CD4-positive, alpha-beta T cell treated with Interleukin-2 at 100 ng/mL for 4 hours (primary cell): ENCODE measurements at places on chromosomes 2 and 18.

GRCh38 chr2:230130668-230131364, 62.1 kb upstream of the SLC16A14 start:
- DNase-seq = no peak

DNA sequence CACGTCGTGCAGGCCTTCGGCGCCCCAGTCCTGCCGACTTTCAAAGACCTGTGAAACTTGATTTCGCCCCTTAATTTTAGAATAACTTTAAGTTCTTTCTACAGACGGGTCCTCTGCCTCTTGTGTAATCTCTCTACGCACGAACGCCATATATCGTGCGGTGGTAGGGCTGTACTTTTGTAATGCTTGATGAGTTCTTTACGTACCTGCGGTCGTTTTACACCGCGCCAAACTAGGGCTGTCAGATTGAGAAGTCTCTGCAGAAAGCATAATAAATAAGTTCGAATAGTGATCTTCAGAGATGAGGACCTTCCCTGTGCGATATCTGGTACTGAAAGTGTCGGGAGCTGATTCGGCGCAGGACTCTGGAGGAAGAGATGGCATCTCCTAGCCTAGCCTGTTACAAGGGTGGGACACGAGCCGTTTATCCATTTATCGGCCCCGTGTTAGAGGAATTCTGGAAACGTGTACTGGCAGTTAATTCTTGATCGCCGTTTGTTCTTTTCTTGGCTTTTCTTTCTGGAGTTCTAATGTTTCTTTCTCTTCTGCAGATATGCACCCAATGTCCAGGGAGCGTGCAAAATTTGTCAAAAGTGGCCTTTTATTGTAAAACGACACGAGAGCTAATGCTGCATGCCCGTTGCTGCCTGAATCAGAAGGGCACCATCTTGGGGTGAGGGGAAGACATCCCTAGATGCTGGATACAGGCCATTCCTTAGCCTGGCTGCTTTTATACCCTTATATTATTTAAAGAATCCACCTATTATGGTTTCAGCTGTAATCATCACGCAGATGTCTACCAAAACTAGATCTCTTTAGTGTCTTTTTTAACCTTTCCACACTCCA, 781 bp upstream of the SLC5A6 start:
- DNase-seq = peak; percentile 40

- no peak for DNase-seq
Observed at GRCh38 chr18:22613788-22614187, 196.1 kb upstream of the CTAGE1 start.

GRCh38 chr18:40987581-40987980, 967.5 kb upstream of the PIK3C3 start:
- no peak for DNase-seq

DNA sequence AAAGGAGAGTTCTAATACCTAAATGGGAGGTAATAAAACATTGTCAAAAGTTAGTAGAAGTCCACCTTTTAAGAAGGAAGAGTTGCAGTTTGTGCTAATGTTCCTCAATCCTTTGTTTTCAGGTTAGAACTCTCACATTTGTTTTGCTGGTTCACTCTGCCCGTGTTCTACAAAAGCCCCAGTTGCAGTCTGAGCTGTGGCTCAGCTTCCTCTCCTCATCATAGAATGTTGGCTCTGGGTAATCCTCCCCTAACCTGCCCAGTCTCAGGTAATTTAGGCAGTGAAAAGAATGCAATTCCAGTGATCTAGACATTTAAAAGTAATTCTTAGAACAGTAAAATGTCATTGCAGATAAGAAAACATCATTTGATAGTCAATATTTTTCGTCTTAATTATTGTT, 1410.4 kb upstream of the ZEB2 start:
- no peak for DNase-seq

DNA sequence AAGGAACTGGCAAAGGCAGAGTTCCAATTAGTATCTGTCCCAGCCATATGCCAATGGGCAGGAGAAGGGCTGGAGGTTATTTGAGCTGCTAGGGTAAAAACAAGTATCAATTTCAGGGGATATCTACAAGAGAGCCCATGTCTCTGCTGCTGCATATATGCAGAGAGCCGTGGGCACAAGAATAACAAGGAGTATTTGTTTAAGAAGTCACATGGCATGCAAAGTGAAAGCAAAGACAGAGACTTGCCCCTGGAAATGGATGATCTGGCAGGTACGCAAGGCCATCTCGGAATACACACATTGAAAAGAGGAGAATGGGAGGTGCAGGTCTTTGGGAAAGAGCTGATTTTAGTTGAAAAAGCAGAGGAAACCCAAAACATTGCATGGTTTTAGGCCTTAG, 170.6 kb downstream of the EVA1A start:
- no peak for DNase-seq

- DNase-seq = no peak
Observed at GRCh38 chr2:169579044-169579443, 5.1 kb upstream of the PPIG start.

DNA sequence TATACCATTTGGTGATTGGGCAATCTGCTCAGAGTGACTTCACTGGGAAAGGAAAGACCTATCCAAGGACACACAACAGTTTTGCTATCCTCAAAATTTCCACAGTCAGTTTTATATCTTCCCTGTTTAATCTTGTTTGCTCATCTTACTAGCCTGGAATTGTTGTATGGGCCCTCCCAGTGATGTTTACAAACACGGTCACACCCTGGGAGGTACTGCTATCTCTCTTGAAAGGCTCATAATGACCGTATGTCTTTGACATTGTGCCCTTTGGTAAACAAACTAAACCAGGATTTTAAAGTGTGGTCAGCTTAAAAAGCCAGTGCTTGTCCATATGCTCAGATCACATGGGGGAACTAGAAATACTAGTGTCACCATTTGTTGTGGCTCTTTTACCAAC, 277.0 kb downstream of the CDH2 start:
- DNase-seq = no peak

GRCh38 chr2:45167920-45168629, 158.8 kb upstream of the SIX2 start:
- DNase-seq = no peak

GRCh38 chr2:158635961-158636601, 159.0 kb upstream of the DAPL1 start:
- DNase-seq = no peak

GRCh38 chr2:69545477-69545932, 98.0 kb downstream of the AAK1 start:
- DNase-seq = no peak

- no peak for DNase-seq
Observed at GRCh38 chr18:72122103-72122502, 422.0 kb downstream of the CBLN2 start.

GRCh38 chr2:2707206-2707991, 376.3 kb upstream of the MYT1L start:
- DNase-seq = no peak

GRCh38 chr18:6428851-6429395, 14.2 kb upstream of the L3MBTL4 start:
- DNase-seq = no peak

DNA sequence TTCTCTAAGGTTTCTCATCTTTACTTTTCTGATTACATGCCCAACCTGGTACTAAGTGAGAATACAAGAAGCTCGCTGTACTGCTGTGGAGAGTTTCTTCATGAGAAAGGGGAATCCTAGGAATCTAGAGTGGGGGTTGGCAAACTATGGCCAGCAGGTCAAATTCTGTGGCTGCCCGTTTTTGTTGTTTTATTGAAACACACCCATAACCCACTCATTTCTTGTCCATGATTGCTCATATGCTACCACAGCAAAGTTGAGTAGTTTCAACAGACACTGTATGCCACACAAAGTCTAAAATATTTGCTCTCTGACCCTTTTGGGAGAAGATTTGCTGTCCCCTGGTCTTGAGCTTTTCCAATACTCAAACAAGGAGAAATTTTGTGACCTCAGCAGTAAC, 58.8 kb downstream of the C2orf74 start:
- no peak for DNase-seq

- DNase-seq = no peak
Observed at GRCh38 chr2:212991120-212991519, 160.3 kb downstream of the IKZF2 start.

DNA sequence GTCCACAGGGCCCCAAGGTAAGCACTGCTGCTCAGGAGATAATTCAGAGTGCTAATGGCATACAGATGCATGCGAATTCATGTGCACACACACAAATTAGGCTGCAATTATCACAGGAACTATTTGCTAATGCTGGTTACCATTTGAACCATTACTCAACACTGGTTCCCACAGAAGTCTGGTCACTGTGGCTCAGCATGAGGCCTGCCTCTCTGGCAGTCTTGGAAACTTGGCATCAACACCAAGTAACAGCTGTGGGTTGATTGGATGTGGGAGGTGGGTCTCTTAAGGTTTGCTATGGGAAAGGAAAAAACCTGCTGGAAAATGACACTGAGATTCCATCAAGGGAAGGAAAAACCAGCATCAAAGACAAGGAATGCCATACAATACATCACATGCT, 105.0 kb downstream of the CELF4 start:
- no peak for DNase-seq

- no peak for DNase-seq
Observed at GRCh38 chr18:10100196-10100595, 186.4 kb downstream of the VAPA start.

DNA sequence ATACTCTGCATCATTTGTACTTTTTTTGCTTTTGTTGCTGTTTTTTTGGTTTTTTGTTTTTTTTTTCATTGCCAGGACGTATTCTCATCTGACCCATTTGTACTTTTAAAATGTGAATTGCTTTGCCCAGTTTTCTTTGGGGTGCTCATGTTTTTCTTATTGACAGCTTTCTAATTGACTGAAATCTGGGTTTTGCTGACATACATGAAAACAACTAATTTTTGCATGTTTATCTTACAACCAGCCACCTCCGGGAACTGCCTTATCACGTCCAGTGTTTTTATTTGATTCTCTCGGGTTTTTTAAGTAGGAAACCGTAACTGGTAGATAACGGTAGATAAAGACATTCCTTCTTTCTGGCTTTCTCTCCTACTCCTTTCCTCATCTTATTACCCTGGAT, 38.6 kb downstream of the SNORC start:
- DNase-seq = no peak

DNA sequence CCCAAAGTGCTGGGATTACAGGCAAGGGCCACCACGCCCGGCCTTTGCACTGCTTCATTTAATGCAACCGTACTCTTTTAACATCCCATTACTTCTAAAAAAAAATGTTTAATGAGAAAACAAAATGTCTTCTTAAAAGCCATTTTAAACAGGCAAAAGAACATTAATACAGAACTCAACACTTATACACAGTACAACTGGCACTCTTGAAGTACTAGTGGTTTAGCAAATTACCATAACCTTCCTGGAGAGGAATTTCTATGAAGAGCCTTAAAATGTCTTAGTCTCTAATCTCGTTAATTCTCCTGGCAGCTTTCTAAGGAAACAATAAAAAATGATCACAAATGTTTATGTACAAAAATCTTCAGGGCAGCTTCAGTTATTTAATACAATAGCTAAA, 5.9 kb downstream of the IWS1 start:
- no peak for DNase-seq

DNA sequence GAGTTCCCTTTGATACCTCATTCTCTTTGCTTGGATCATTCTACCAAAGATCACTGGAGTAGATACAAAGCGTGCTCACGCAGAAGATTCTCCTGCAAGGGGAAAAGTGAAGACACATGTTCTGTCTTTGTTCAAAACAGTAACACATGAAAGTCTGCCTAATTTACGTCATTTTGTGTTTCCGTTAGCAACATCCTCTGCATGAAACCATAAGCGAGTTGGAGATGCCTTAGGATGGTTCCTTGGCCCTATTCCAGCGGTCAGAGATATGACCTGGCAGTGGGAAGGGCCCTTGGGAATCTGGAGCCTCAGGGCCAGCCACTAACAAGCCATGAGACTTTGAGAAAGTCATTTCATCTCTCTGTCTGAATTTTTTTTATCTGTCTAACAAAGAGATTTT, 180.9 kb upstream of the TWIST2 start:
- no peak for DNase-seq

GRCh38 chr18:55484773-55485172, 103.2 kb downstream of the TCF4 start:
- no peak for DNase-seq

DNA sequence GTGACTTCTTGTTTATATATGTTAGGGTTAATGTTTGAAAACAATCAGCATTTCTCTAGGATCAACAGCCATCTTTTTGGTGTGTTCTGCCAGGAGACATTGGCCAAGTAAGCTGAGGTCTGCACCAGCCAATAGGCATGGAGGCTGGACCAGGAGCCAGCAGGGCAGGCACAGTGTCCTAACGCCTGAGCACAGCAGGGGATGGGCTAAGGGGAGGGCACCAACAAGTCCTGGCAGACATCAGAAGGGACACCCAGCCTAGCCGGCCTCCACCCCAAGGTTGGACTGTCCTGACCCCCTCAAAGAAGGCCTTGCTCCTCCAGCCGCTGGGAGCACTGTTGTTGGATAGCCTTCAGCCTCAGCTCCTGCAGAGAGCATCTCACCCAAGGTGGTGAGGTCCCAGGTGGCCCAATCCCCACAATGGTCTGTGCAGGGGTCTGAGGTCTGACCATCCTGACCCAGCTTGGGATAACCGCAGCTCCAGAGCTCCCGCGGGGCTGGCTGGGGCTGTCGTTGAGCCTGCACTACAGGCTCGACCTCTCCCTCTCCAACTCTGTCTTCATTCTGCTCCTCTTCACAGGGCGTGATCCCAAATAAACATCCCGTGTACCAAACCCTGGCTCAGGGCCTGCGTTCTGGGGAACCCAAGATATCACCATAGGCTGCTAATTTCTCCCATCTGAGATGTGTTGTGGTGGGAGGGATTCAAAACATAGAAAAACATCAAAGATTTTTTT, 8.1 kb downstream of the TEX44 start:
- DNase-seq = no peak

DNA sequence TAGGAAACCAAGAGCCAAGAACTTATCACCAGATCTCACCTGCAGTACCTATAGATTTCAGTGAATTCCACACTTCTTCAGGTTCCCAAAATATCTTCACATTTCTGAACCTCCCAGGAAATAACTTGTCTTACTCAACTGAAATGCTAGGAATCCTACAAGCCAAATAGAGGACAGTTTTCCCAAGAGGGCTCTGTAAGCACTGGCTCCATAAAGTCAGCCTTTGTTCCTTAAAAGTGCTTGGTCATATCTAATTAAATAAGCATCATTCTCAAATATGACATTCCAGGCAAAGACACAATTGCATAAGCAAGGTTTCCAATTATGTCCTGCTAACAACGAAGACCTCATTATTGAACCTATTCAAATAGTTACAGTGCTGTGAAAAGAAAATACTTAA, 154.6 kb upstream of the MGAT5 start:
- no peak for DNase-seq

- peak; percentile 66 for DNase-seq
Observed at GRCh38 chr2:178449700-178450523, 1.1 kb downstream of the PRKRA start.
